NCI-H1105 (cell line): ENCODE measurements at places on chromosomes 5 and 9.

- DNase-seq = peak; percentile 27
Measured at GRCh38 chr9:127626752-127627493, 14.8 kb downstream of the STXBP1 start.

- DNase-seq = peak; percentile 12
Measured at GRCh38 chr5:115702025-115702424, 76.2 kb upstream of the TMED7 start.

- no peak for DNase-seq
Measured at GRCh38 chr5:73812457-73812856, 186.5 kb downstream of the ARHGEF28 start.

DNA sequence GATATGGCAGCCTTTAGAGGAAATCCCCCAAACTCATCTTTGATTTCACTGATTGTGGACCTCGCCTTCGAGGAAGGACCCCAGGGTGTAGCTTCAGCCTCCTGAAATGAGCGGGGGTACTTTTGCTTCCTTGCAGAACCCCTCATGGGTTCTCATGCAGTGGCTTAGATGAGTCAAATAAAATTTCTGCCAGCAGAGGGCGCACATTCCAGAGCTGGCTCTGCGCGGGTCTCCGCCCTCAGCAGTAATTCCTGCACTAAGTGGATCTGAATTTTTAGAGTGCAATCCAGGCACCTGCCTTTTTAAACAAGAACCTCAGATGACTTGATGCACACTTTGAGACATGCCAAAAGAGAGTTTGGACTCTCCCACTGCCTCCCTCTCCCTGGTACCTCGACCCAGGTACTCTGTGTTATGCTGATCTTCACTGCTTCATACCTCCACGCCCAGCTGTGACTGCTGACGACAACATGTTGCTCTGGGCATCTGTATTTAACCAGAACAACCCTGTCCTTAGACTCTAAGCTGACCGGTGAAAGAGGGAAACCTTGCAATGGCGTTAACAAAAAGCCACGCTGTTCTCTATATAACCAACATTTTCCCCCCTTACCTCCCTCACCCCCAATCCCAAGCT lies 7.3 kb downstream of the EGFLAM start:
- DNase-seq = peak; percentile 33

DNA sequence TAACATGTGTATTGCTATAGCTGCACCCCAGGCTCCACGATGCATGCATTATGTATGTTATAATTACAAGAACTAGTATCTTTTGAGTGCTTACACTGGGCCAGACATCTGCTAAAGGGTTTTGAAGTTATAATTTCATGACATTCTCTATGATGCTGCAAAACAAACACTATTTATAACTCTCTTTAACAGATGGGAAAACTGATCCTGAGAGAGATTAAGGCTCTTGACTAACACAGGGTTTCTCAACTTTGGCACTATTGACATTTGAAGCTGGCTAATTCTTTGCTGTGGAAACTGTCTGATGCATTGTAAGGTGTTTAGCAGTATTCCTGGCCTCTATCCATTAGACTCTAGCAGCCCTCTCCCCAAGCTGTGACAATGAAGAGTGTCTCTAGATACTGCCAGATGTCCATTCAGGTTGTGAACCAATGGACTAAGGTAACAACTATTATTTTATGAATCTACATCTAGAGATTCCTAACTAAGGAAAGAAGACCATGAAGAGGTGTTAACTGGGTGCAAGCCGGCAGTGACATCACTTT lies 258.6 kb downstream of the ASTN2 start:
- no peak for DNase-seq

- no peak for DNase-seq
Measured at GRCh38 chr5:79974886-79975285, 16.2 kb downstream of the MTX3 start.

DNA sequence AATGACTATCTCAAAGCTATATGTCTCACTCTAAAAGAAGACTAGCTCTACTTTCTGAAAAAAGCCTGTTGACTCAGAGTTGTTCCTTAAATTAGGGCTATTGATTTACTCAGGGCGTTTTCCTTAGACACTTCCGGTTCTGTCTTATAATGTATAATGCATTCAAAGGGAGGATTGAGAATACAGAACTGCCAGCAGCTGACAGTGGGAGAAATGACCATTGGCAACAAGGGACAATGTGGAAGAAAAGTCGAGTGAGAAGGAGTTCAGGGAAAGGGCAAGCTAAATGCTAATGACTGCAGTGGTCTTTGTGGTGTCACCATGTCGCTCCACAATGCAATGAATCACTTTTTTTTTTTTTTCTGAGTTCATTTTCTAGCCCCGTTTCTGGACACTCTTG lies 65.7 kb upstream of the ANKH start:
- DNase-seq = no peak

DNA sequence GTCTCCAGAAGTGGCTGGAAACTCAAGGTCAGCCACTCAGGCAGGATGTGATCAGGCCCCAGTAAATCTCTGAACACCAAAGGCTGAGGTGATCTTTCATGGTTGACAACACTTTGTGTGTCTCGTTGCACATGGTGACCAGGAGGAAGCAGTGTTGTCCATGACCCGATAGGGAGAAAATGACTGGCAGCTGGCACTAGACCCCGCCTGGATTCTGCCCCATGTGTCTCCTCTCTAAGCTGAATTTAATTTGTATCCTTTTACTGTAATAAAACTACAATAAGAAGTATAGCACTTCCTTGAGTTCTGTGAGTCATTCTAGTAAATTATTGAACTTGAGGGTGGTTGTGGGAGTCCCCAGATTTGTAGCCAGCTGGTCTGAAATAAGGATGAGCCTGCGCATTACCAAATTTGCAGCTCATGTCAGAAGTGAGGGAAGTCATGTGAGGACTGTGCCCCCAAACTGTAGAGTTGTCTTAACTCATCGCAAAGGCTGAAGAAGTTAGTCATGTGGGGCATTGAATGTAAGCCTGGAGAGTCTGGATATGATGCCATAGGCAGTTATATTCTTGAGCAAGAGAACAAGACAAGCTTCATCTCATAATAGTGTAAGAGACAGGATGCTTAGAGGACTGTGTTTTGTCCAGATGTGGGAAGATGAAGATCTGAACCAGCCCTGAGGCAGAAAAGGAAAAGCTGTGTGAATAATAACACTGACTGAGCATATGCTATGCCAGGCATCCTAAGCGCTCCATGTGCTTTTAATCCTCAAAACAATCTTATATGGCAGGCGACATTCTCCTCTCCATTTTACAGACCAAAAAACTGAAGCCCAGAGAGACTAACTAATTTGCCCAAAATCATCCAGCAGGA lies 55.9 kb downstream of the TMEM215 start:
- no peak for DNase-seq

- DNase-seq = no peak
Measured at GRCh38 chr5:3004361-3005080, 253.0 kb upstream of the IRX2 start.

DNA sequence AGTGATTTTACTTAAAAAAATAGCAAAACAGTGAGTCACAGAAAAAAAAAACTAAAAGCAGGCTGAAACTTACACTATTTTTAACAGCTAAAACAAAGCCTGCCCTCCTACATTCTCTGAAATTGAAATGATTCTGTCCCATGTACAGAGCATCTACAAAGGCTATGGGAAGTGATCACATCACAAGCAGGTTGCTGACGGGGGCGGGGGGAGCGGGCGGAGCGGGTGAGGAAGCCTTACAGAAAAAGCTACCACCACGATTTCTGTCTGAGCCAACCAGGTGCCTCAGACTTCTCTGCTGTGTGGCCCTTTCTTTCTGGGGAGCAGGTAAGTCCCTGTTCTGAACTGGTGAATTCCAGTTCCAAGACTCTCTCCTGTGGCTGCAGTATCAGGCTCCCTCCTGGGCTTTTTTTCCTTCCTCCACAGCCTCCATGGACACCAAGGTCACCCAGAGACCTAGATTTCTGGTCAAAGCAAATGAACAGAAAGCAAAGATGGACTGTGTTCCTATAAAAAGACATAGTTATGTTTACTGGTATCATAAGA lies 104.9 kb downstream of the ANKRD18B start:
- no peak for DNase-seq

DNA sequence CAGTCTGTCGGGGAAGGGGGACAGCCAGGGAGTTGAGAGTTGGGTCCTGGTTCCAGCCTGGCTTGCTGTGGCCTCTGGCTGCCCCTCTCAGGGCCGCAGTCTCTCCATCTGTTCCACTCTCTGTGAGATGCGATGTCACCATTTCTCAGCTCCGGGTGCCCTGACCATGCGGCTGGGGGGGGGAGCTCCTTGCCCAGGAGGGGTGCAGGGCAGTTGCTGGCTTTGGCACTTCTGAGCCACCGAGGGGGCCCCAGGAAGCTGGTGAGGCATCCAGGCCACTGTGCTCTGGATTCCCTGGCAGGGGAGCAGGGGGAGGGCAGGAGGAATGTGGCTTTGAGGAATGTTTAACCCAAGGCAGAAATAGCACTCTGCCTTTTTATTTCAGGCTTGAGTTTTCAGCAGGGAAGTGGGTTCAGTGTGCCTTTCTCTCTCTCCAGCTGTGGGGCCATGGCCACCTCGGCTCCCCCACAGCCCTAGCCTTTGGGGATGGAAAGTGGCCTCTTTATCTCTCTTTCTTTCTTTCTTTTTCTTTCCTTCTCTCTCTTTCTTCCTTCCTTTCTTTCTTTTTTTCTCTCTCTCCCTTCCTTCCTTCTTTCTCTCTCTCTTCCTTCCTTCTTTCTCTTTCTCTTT lies 11.0 kb downstream of the NCS1 start:
- no peak for DNase-seq

DNA sequence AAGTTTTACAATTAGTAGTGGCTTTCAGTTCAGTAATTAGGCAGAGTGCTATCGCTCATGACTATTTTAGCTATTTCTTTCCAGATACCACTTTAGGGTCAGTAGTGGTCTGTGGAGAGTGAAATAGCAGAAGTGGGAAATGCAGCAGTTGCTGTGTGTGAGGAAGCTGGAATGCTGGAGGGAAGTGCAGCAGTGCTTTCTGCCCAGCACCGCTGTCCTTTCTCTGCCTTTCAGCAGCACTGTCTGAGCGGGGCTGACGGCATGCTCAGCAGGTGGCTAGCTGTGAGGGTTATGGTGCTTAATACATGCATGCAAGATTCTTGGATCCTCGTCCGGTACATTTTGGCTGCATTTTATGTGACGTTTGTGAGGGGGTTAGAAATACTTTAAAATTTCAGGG lies 213.9 kb downstream of the PBX3 start:
- DNase-seq = no peak

GRCh38 chr5:73454379-73455036 lies 5.9 kb upstream of the FOXD1 start:
- DNase-seq = peak; percentile 48

GRCh38 chr5:100965291-100965690 lies 62.2 kb upstream of the ST8SIA4 start:
- DNase-seq = no peak

DNA sequence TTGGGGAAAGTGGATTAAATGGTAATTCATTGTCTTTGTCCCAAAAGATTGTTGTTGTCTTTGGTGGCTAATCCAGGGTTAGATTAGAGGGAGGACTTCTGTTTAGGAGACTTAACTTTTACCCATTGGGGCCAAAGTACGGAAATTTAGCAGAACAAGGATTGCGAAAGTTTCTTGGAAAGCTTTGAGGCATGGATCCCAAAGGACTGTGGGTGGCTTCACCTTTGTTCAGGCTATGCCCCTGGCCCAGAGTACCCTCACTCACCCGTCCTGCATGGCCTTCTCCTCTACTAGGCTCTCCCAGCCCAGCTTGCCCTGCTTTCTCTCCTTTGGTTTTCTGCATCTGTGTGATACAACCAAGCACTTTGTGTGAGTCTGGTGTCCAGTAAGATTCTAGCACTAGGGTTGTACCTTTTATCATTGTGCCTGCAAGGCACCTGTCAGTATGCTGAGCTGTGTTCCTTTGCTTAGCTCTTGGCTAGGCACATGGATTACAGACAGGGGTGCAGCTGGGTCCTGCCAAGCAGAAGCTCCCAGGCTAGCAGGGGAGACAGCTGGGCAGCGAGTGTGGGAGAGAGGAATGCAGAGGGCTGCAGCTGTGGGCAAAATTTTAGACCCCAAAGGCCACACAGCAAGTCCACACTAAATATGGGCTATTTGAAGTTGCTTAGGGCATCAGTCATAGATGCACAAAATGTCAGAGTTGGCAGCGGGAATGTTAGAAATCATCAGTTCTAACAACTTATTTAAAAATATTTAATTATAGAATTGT lies 3.2 kb downstream of the PPARGC1B start:
- no peak for DNase-seq

- no peak for DNase-seq
Measured at GRCh38 chr9:123196124-123196523, 72.3 kb downstream of the STRBP start.

DNA sequence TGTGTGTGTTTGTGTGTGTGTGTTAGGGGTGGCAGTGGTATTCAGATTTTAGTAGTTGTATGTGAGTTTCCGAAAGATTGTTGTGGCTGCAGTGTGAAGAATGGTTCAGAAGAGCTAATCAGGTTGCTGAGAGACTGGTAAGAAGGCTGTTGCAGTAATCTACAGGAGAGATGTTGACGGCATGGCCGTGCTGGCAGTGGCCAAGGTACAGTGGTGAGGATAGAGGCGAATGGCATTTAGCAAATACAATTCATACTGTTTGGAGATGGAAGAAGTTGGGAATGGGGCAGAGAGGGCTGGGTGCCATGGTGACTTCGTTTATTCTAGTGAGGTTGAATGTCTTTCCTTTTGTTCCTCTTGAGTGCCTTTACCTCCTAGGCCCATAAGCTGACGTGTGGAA lies 77.5 kb upstream of the SPATA31D4 start:
- no peak for DNase-seq

DNA sequence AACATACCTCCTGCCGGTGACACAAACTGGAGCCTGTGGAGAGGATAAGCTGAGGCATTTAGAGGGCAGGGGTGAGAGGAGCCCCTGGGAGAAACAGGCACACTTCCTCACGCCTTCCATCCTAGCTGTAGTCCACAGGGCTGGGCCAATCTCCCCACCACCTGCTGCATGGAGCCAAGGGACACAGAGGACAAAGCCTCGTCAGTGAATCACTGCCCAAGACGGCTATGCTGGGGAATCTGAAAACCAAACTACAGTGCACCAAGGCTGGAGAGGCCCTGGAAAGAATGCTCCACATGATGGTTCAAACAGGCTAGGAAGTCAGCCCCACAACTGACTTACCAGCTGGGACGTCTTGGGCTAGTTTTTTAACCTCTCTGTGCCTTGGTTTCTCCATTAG lies 57.0 kb downstream of the SHB start:
- no peak for DNase-seq

GRCh38 chr5:111649516-111649915 lies 107.5 kb downstream of the NREP start:
- DNase-seq = no peak

GRCh38 chr9:98698856-98699255 lies 9.9 kb downstream of the GABBR2 start:
- no peak for DNase-seq

- no peak for DNase-seq
Measured at GRCh38 chr9:82320566-82320965, 332.0 kb downstream of the SPATA31D1 start.
